Posterior vena cava (tissue), 2 donors: ENCODE measurements at places on chromosomes 5 and 9. TPM values are rescaled to one million over a fixed set of nuclear protein-coding genes. Genes with fewer than 3 reads are reported as not detected.

Gene IFNA21
- total RNA-seq, result not detected

Gene ARSI
- 1.9 TPM for total RNA-seq

Gene GRXCR2
- not detected for total RNA-seq

Gene PCDHB13
- 3.9 TPM for total RNA-seq

Gene LHX2
- total RNA-seq, result not detected

Gene IER5L
- 23.5 TPM for total RNA-seq

Gene ARL14EPL
- total RNA-seq, result not detected

Gene SHOC1
- total RNA-seq, result not detected

Gene OR1Q1
- total RNA-seq, result not detected

Gene DRD1
- total RNA-seq, result 0.29 TPM

Gene ROR2
- 28.4 TPM for total RNA-seq

Gene CDH12
- total RNA-seq, result not detected

Gene NSMF
- 55.5 TPM for total RNA-seq

Gene ST8SIA4
- total RNA-seq, result 13.6 TPM

Gene MORN5
- 0.95 TPM for total RNA-seq

Gene SLIT3
- 140 TPM for total RNA-seq

Gene FBP2
- not detected for total RNA-seq

Gene COL5A1
- total RNA-seq, result 71.1 TPM

Gene NPR3
- 6.5 TPM for total RNA-seq

Gene TMOD1
- total RNA-seq, result 57.8 TPM

Gene CENPH
- total RNA-seq, result 1.9 TPM

Gene PRELID2
- 16.1 TPM for total RNA-seq

Gene SLC46A2
- total RNA-seq, result 0.28 TPM

Gene STK10
- 25.2 TPM for total RNA-seq

Gene PARP8
- total RNA-seq, result 20.4 TPM

Gene BAG1
- total RNA-seq, result 103 TPM

Gene LAMC3
- not detected for total RNA-seq

Gene SLC6A7
- total RNA-seq, result 0.19 TPM

Gene PCDHB15
- total RNA-seq, result 3.8 TPM

Gene C9orf50
- total RNA-seq, result not detected
